Stimulated activated CD4-positive, alpha-beta T cell treated with anti-CD3 and anti-CD28 coated beads, Interleukin-1b, Interleukin-23, amount 100 ng/mL, for 4 hours (primary cell): ENCODE measurements at places on chromosomes 2 and 18.

GRCh38 chr2:202185156-202185555, 53.2 kb downstream of the SUMO1 start:
- no peak for DNase-seq

DNA sequence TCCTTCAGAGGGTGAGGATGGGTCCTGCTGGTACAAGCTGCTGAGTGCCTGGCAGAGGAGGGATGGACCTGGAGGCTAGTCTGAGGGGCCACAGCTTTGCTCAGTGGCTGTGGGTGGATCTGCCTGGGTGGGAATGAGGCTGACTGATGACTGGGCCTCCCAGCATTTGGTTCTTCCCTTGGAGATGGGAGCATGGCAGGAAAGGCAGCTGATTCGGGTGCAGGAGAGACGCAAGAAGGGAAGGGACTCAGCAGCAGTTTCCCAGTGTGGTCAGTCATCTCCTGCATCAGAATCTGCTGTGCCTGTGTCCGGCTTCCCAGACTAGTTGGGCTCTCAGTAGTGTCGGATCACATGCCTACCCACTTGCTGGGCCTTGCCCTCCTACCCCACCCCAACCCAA, 7.3 kb downstream of the WIPF1 start:
- no peak for DNase-seq

DNA sequence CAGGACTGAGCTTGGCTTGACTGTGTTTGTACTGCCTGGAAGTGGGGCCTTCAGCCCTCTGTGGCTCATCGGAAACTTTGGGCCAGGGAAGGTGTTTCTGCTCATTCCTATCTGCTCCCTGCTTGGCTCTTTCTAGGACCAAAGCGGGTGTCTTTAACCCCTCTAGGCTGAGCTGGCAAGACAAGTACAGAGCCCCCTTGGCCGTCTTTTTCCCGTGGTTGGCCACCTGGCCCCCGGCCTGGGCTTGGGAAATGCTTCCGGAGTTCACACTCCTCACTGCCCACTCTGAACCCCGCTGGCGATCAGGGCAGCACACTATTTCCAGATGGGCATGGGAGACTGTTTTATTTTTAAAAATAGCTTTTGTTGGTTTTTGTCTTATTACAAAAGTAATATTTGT, 243.0 kb downstream of the DYSF start:
- no peak for DNase-seq

GRCh38 chr2:159042115-159042850, 73.8 kb downstream of the TANC1 start:
- DNase-seq: no peak

DNA sequence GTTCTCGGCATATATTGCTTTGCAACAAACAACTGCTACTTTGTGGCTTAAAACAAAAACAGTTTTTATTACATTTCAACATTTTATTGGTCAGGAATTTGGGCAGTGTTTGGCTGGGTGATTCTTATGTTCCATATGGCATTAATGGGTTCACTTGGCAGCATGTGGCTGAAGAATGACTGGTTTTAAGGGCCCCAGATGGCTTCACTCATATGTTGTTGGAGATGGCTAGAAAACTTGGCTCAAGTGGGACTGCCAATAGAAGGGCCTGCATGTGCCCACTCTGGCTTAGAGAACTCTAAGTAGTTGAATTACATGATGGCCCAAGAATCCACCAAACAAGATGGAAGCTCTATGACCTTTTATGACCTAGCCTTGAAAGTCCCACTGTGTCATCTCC, 86.1 kb downstream of the FASTKD2 start:
- no peak for DNase-seq

DNA sequence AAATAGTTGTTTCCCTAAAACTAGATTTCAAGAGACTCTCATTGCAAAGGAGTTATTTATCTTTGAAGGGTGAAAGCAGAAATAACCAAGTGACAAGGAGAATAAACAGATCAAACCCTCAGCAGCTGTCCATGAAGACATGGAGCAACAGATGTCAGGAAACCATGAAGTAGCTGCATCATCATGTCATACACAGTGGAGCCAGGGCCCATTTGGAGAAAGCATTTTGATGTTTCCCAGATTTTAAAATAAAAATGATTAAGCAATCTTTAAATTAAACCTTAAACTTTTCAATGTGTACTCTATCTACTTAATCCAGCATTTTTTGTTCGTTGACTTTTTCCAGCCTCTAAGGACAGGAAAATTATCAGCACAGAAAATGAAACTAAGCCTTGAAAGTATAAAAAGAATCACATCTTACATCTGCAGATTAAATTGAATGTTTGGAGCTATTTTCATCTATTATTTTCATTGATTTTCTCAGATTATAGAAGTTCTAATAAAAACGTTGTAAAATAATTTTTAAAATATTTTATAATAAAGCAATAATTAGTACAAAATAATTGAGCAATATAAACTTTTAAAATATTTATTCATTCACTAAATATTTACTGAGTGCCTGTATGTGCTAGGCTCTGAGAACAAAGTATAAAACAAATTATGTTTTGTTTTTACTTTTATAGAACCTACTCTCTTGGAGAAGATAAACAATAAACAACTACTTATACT, 860.1 kb downstream of the BCL11A start:
- DNase-seq: no peak

DNA sequence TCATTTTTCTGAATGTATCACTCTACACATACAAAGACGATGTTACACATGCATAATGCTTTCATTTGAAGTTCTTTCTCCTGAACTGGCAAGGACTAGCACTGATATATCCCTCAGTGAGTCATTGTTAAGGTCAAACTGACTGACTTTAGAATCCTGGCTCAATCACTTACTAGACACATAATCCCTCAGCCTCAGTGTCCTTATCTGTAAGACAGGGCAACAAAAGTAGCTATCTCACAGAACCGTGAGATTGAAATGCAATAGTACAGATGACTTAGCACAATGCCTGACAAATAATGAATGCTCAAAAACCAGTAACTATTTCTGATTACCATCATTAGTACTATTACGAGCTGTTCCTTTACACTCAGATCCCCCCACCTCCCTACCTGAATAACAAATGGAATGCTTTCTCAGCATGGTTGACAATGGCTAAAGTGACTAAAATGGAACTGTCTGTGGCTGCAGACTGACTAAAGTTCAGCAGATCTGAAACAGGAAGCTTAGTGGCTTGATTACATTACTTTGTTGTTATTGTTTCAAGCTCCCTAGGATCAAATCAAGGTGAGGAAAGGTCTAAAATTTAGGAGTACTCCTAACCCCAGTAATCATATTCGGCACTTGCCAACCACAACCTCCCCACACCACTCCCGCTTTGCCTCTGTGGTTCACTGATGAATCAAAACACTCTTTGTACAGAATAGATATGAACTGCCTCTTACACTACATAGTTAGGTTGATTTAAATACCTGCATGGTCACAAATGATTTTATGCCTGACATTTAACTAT, 35.8 kb upstream of the CACNB4 start:
- DNase-seq: no peak

DNA sequence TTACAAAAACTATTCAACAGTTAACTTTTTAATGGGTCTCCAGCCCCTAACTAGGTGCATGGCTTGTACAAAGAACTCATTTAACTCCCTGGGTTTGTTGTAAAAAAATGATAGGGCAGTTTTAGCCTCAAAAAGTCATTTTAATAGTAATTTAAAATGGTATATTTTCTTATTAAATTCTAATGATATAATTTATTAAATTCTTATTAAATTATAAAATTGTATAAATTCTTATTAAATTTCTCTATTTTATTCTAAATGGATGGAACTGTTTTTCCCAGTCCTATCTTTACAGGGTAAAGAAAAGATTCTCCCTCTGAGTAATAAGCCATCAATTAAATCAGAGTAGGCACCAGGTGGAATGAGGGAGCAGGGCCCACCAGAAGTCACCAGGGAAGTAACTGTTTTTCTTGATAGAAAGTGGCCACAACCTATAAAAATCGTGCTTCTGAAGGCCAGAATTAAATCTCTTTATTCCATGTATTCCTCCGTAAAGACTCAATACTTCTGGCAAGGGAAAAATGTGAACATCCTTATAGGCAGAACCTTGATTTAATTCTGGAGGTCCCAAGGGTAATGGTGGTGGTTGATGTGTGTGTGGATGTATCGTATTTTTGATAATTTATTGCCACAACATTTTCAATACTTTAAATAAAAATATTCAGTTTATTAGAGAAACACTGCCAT, 814 bp downstream of the FKBP7 start:
- no peak for DNase-seq

GRCh38 chr2:191298306-191298705, 53.1 kb downstream of the MYO1B start:
- DNase-seq: no peak

GRCh38 chr18:24885276-24885675, 424.8 kb downstream of the HRH4 start:
- DNase-seq: no peak
